ENCODE measurements at places on chromosomes 1 and 21.

GRCh38 chr1:77834771-77835334, 53.6 kb upstream of the NEXN start:
- DNase-seq: no peak

DNA sequence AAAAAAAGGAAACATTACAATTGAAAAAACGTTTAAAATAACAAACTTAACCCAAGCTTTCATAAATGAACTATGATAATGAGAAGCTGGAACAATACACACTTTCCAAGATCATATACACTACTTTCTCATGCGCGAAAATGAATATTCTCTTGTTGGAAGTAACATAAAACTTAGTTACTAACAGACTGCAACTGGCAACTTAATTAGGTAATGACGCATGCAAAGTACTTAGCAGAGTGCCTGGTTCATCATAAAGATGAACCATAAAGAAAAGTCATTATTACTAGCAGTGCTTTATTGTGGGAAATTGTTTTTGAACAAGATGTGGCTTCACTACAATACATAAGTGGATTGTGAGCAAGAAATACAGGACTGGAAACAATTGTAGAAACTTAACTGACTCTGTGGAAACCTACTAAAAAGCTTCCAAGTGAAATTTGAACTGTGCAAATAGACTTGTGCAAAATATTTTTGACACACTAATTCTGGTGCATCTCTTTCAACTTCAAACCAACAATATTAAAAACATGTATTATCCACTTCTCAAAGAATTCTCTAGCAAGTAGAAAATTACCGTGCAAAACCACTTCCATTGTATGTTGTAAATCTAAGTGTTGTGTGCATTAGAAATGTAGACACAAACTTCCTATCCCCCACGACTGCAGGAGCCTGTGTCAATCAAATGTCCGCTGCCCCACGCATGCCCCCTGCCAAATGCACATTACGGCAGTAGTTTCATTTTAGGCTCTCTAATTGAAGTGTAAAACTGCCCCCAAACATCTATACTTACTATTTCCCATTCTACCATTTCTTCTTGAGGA, 2.0 kb downstream of the ARHGAP29 start:
- no peak for DNase-seq

- no peak for DNase-seq
Observed at GRCh38 chr21:37916310-37917051, at the start of gene KCNJ6. KCNJ6 (minus strand) TSS chr21:37916457; CDS start chr21:37840682, 75,775 bp downstream.

GRCh38 chr1:145729666-145730436, 10.6 kb downstream of the CD160 start:
- DNase-seq: no peak

- no peak for DNase-seq
Observed at GRCh38 chr1:33188572-33189275, 6.9 kb upstream of the TRIM62 start.

DNA sequence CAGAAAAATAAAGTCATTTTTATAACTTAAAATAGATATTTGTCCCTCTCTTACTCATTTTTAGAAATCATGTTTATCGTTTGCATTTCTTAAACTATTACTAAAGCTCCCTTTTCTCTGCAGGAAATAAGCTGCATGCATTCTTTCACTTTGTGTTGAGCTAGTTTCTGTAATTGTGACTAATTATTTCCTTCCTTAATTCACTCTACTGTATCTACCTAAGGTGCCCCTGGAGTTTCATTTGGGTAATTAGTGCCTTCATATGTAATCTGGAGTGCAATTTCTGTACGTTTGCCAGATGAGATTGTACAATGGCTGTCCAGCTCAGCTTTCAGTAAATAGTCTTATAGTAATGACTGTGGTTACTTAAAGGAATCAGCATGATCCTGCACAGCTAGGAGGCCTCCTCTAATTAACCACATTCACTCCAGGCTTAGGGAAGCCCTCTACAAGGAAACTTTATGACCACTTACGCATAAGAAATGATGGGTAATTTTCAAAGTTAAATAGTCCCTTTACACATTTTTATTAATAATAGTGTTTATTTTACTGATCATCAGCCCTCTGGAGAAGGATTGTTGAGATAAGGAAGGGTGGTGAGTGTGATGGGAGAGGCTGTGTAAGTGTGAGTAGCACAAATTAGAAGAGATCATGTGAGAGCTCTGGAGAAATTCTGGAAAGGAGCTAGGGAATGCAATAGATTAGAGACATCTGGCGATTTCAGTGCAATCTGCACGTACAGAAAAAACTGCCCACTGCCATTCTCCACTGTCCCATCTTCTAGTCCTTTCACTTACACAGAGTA, 86.8 kb downstream of the LRRC8C start:
- DNase-seq: no peak

DNA sequence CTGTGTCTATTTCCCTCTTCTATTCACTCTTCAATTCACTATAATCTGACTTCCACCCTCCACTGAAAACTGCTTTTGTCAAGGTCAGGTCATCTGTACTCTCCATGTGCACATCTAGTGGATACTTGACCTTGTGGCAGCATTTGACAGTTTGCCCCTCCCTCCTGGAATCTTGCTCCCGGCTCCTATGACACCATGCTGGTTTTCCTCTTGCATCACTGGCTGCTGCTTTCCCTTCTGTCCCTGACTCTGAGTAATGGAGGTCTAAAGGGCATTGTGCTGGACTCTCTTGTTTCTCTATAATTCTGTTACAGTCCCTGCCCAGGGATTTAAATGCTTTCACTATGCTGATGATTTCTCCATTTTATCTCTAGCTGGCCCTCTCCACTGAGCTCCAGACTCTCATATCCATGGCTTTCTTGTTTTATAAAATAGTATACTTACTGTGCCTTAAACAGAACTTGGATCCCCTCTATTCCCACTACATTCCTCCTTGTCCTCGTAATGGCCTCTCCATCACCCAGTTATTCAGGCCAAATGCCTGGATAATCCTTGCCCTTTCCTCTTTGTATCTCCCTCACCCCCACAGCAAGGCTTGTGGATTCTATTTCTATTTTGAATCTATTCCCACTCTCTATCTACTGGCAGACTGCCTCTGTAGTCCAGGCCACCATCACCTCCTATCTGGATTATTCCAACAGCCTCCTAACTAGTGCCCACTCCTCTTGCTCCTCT, 36.8 kb upstream of the PODN start:
- no peak for DNase-seq

Data from activated CD8-positive, alpha-beta memory T cell treated with anti-CD3 and anti-CD28 coated beads for 1 hour (primary cell).